ENCODE measurements at places on chromosomes 4 and X.

DNA sequence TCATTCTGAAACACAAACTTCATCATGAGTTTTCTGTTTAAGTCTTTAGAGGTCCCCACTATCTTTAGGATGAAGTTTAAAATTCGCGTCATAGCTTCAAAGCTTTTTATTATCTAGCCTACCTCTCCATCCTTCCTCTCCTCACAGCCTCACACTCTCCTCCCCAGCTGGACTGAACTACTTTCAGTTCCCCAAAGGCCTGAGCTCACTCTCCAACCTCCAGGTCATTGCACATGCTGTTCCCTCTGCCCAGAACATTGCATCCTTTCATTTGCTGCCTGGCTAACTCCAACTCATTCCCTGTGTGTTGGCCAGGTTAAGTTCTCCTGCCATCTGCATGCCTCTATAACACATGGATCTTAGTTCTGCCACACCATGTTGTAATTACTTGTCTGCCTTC lies 2.9 kb upstream of the OTUD5 start:
- DNase-seq, result no peak

GRCh38 chr4:7414046-7414445 lies 20.7 kb downstream of the PSAPL1 start:
- no peak for DNase-seq

- no peak for DNase-seq
Observed at GRCh38 chrX:23826216-23826615, 43.2 kb downstream of the SAT1 start.

DNA sequence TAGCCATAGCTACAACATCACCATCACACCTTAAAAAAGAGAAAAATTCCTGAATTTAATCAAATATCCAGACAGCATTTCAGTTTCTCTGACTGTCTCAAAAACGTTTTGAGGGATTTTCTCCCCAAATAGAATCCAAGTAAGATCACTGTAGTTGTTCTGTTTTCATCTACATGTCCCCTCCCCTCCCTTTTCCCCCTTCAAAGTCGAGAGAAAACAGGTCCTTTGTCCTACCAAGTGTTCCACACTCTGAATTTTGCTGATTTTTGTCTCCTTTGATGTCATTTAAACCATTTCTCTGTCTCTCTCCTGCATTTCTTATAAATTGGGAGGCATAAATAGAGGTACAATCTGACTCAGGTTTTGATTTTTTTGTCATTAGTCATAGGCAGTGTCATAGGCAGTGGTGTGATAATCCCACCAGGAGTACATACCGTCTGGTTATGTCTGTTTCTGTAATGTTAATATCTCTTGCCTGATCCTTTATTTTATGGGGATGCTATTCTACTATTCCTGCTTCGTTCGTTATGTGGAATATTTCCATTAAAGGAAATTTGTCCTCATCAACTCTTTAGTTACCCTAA lies 348.6 kb downstream of the PTTG2 start:
- no peak for DNase-seq

DNA sequence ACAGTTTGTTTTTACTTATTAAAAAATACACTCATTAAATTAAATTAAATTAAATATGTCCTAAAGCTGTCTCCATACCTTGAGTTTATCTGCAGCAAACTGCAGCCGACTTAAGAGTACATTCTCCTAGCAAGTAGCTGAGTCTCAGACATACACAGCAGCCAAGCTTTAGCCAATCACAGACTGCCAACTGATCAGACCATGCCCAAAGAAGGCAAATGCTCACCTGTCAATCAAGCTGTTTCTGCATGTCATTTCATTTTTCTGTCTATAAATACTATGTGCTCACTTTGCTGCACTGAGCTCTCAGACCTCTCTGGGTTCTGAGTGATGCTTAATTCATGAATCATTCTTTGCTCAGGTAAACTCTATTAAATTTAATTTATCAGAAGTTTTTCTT lies 280.9 kb upstream of the EPHA5 start:
- no peak for DNase-seq

DNA sequence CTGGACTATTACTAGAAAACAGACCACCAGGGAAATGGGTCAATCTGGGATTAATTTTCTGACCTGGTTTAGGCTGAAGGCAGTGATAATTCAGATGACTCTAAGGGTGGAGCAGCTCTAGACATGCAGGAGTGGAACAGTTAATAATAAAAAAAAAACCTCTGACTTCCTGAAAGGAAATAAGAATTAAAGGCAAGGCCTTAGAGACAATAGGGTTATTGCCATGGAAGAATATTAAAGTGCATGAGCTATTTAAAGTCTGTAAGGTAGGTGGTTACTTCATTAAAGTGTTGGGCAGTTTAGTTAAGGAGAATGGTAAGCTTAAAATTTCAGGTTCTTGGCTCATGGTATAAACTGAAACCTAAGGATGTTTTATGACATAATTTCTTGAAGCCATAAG lies 14.6 kb upstream of the ADH5 start:
- DNase-seq, result no peak

GRCh38 chr4:186260117-186260503 lies 5.9 kb upstream of the F11 start:
- DNase-seq, result no peak

- DNase-seq, result no peak
Observed at GRCh38 chrX:121191779-121192178, 144.4 kb downstream of the GLUD2 start.

GRCh38 chrX:133215747-133216146 lies 2.4 kb downstream of the TFDP3 start:
- DNase-seq, result no peak

DNA sequence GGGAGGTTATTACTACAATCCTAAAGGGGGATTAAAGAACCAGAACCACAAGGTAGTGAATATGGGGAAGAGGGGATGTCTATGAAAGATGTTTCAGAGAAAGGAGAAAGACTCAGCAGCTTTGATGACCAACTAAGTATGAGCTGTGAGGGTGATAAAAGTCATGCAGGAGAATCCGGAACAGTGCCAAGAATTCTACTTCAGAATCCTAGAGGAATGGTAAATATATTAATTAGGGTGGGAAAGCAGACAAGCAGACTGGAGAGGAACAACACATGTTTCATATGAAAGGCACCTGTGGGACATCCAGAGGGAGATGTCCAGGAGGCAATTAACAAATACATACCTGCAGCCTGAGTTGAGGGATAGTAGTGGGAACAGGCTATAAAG lies 642.2 kb upstream of the DIPK2B start:
- no peak for DNase-seq

DNA sequence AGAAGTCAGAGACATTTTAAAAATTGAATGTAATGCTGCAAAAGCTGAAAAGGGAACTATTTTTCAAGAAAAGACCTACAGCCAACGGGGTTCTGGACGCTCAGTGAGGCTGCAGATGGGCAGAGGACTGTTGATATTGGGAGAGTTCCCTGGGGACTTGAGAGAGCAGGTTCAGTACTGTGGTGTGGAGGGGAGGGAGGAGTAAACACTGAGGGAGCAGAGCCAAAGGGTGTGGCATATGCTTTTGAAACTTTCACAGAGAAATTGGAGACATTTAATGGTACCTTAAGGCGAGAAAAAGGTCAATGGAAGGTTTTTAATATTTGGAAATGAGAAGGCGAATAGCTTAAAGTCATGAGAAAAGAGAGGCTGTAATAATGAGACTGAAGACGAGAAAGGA lies 62.2 kb upstream of the GPM6A start:
- no peak for DNase-seq

DNA sequence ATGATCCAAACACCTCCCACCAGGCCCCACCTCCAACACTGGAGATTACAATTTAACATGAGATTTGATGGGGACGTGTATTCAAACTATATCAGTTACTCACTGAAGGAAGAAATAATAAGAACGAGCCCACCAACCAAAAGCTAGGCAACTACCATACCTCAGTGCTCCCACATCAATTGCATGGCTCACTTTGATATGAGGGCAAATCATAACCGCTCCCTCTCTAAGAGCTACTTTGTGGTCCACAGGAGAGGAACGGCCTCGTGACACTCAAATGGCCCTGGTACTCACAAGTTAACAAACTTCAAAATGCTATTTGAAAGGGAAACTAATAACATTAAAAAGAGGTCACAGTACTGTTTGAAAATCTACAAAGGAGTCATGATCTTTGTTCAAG lies 170.7 kb upstream of the SLC7A11 start:
- DNase-seq, result no peak

- no peak for DNase-seq
Observed at GRCh38 chr4:31998807-31999206, 1278.6 kb downstream of the PCDH7 start.

GRCh38 chr4:146340798-146341197 lies 126.5 kb downstream of the REELD1 start:
- DNase-seq, result no peak

DNA sequence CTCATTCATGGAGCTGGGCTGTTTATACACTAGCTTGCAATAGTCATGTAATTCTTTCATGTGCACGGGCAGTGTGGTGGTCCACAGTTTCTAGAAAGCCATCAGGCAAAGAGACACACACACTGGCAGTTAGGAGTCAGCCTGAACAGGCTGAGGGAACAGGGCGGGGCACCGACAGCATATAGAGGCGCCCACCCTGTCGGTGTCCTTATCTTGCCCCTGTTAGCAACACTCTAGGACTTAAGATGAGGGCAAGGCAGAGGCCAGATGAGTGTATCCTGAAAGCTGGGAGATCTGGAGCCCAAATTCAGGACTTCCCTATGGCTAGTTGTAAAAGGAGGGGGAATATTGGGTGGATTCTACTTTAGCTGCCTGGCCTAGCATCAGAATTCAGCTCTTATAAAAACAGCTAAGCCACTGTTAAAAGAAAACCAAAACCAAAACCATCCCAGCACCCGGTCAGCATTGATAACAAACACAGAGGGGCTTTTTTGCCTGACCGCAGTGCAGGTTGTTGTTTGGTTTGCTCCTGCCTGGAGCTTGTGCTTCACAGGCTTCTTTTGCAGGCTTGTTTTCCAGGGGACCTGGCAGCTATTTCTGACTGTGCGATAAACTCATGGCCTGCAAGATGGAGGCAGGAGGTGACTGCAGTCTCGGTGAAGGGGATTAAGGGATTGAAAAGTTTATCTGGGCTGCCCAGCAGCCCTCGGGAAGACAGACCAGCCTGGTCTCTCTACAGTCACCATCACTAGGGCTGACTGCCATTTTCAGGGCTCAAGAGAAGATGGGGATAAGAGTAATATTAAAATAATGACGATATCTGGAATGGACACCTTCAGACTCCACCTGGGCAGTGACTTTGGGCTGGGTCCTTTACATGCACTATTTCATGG lies 638.9 kb downstream of the MID1IP1 start:
- no peak for DNase-seq

- DNase-seq, result no peak
Observed at GRCh38 chr4:8732681-8733243, 138.9 kb downstream of the HMX1 start.

All from brain pericyte (primary cell).